ENCODE measurements at places on chromosomes 6 and 20.

DNA sequence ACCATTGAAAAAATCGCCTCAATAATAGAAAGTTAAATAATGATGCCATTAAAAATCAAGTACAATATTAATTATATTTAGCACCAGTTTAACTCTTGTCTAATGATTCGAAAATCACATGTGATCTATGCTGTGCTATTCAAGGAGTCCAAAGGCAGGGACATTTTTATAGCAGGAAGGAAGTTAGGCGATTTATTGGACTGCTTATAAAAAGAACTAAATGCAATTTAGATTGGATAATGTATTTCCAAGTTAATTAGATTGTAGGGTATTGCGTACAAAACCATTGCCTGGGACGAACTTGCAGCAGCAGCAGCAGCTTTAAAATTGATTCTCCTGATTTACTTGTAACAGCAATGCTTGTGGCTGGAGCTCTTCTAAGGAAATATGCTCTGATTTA, 87.4 kb upstream of the TMEM181 start:
- no peak for DNase-seq

- DNase-seq = peak; percentile 22
These were observed 58.2 kb downstream of the TRIM27 start for GRCh38 chr6:28865401-28866204.

GRCh38 chr20:35468671-35469334, 13.4 kb downstream of the CEP250 start:
- DNase-seq = no peak

GRCh38 chr20:35173576-35174192, 1.8 kb downstream of the PROCR start:
- no peak for DNase-seq

DNA sequence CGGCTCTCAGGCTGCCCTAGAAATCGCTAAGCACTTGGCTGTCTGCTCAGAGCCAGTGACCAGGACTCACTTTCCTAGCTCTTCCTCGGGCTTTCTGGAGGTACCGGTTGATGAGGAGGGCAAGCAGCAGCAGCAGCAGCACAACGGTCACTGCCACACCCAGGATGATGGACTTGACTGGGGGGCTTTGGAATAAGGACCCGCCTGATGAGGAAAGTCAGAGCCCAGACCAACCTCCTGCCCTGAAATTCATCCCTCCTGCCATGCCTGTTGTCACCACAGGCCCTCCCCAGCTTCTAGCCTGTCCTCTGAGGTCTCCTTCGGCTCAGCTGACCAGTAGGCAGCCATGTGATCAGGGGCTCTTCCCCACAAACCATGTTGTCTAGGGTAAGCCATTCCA, 16.2 kb downstream of the TREML2 start:
- DNase-seq = no peak

DNA sequence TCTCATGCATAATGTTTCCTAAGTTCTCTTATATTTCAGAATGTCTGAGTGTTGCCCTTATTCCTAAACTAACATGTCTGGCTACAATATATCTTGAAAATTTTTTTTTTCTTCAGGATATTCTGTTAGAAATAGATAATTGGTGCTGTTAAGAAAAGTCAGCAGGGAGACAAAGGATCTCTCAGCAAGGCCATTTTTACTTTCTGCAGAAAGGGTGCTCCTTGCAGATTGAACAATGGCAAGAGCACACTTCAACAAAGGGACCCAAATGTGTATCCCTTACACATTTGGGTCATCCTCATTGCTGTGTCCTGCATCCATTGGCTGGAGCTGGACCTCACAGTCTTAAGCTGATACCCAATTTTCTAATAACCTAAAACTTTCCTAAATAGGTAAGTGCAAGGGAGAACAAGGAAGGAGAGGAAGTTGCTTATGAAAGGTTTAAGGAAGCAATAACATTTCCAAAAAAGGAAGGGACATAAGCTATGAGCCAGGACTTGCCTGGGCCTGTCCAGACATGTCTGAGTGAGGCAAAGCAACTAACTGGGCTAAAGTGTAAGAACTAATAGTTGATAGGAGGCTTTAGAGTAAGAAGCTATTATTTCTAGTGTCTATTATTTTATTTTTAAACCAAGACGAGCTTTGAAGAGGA, 429.6 kb downstream of the BCKDHB start:
- no peak for DNase-seq

DNA sequence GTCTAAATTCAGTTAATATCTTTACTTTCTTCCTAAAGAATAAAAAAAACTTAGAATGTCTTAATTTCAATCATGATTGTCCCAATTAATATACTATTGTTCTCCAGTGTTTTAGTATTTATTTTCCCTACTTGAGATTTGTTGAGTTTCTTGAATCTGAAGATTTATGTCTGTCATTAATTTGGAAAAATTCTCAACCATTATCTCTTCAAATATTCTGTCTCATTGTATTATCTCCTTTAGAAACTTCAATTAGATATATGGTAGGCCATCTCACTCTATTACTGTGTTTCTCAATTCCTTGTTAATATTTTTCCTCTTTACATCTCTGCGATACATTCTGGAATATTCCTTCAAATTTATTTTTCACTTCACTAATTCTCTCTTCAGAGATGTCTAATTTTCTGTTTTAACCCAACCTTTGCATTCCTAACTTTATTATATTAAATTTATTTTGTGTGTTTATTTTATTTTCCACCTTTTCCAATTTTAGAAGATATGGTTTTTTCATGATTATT, 268.6 kb downstream of the QKI start:
- no peak for DNase-seq

DNA sequence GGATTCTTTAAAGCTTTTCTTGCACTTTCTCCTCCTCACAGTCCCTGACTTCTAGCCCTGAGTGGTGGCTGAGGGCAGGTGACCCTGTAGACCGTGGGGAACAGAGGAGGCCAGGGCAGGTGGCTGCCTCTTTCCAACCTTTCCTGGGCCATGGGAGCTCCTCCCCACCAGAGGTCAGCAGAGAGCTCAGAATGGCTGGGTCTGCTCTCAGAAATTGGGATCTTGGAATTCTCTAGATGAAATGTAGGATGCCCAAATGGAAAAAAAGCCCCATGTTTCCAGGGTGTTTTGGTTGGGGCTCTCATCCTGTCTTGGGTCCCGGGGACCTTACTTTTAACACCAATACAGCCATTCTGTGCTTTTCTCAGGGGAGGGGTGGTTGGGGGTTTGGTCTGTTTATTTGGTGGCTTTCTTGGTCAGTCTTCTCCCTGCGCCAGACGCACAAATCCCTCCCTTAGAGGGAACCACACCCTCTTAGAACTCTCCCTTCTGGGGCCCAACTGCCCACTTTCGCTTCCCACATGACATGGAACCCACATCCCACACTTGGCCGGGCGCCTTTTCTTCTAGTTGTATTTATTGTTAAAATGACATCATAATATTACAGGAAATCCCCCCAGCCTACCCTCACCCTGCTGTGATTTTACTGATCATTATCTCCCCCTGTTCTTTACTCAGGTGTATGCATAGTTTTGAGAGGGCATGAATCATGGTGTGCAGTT, 17.9 kb downstream of the GNAS start:
- DNase-seq = no peak

DNA sequence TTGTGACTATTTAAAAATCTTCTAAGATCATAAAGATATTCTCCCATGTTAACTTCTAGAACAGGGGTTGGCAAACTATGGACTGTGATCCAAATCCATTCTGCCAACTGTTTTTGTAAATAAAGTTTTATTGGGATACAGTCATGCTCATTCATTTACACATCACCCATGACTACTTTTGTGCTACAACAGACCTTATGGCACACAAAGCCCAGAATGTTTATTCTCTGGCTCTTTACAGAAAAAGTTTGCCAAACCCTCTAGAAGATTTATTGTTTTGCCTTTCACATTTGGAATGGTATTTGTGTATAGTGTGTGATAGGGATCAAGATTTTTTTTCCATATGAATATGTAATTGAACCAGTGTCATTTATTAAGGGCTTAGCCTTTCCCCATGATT, 341.7 kb downstream of the CD83 start:
- DNase-seq = no peak

- no peak for DNase-seq
These were observed 701.7 kb upstream of the CITED2 start for GRCh38 chr6:140076105-140076504.

DNA sequence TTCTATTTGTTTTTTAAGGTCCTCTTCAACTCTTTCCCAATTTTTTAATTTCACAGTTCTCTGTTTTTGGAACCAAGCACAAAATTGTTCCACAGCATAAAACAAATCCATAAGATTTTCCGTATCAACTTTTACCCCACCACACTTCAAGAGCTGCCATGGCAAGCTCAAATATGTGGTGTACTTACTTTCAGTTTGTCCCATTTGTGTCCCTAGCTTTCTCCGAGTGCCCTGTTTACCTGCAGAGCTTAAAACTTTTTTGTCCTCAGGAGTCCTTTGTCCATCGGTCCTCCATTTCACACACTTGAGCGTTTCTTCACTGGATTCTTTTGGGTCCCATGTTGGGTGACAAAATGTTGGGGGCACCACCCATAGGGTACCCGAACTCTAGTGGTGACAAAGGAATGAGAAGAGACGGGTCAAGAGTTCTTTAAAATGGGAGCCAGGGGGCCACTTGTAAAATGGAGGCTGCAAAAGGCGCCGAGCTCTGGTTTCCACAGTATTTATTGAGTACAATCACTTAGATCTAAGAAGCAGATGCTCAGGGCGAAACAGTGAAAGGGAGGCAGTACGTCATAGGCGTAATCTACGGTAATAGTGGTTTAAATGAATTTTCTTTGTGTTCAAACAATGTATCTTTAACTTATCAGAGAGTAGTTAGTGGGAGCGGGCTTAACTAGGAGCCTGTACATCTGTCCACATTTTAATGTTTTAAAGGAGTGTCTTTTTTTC, 39.8 kb upstream of the SERINC1 start:
- DNase-seq = no peak

DNA sequence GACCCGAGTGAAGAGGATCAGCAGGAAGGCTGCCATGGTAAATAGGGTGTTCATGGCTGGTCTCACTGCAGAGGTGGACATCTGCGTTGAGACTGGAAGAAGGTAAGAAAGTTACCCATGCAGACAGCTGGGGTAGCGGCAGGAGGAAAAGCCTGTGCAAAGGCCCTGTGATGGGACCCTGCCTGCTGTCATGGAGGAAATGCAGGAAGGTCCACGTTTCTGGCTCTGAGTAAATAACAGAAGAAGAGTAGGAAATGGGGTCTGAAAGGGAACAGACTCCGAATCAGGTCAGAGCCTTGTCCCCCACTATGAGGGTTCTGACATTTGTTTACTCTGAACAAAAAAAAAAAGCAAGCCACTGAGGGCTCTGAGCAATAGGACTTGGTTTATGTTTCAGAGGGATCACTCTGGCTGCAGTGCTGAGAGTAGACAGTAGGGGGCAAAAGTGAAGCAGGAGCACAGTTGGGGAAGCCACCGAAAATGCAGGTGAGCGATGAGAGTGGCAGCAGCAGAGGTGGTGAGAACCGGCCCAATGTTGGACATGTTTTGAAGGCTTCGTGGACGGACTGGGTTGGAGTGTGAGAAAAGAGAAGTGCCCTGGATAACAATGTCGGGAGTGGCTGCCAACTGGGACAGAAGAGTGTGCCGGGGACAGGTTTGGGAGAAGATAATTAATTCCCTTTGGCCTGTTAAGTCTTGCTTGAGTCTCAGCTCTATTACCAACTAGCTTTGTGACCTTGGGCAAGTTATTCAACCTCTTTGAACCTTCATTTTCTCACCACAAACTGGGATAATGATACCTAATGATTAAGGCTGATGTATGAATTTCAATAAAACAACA, 57.9 kb upstream of the MAP7 start:
- peak; percentile 49 for DNase-seq

- no peak for DNase-seq
These were observed 53.5 kb downstream of the STXBP5 start for GRCh38 chr6:147257760-147258159.

- DNase-seq = no peak
These were observed 1.7 kb upstream of the DSTN start for GRCh38 chr20:17568045-17568788.

- DNase-seq = no peak
These were observed 270.3 kb downstream of the NKAIN2 start for GRCh38 chr6:124073820-124074587.

DNA sequence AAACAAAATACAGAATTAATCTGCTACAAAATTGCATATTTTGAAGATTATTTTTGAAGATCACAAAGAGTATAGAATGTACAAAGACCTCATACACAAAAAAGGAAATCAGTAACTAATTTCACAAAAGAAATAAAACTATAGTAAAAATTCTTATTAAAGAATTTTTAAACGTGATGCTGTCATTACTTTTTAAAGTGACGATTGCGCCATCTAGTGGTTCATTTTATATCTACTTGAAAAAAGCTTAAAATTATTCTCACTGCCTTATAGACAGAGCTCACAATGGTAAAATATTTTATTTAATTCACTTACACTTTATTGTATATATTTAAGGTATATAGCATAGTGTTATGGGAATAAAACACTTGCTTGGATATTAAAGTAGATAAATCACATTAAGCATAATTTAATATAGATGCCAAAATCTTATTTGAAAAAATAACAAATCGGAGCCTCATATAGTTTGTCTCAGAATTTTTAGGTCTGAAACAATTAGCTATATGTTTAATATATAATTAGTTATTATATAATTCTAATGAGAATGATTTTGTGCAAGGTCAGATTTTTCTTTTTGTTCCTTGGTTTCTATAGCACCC, 128.8 kb downstream of the PHF3 start:
- DNase-seq = no peak

- no peak for DNase-seq
These were observed 4.4 kb downstream of the FIG4 start for GRCh38 chr6:109695468-109695867.

DNA sequence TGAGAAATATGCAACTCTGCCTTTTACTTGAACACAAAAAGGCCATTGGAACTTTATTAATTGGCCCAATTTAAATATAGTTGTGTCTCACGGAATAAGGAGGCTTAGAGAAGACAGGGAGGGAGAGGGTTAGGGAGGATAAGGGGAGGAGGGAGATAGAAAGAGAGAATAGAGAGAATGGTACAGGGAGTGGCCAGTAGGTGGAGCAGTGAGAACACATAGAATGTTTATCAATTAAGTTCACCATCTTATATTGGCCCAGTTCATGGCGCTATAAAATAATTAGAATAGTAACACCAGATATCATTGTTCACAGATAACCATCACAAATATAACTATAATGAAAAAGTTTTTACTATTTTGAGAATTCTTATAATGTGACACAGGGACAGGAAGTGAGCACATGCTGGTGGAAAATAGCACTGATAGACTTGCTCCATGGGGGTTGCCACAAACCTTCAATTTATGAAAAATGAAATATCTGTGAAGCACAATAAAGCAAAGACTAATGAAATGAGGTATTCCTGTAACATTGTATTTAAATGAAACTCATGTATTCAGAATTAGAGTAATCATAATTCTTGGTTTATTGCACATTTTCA, 374.1 kb upstream of the MANEA start:
- DNase-seq = no peak

GRCh38 chr20:52619101-52619500, 353.1 kb upstream of the TSHZ2 start:
- DNase-seq = no peak

DNA sequence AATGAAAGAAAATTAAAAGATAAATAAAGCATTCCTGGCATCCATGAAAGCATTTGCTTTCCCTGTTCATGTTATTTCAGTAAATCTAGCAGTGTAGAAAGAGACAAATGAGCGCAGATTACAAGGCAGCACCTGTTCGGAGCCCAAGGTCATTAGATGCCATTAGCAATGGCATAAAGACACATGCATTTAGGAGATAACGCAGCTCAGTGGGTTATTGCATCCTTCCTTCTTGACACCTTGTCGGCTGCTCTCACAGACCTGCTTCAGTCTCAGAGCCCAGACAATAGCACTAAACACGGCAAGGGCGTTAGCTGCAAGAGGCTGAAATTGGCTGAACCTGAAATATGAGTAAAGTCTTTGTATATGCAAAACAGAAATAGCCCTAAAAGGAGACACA, 140.3 kb downstream of the ATXN1 start:
- no peak for DNase-seq

All from stimulated activated CD8-positive, alpha-beta memory T cell treated with anti-CD3 and anti-CD28 coated beads, Interleukin-4, amount 100 ng/mL, for 4 hours (primary cell).